ENCODE measurements at places on chromosomes 11 and 22.

DNA sequence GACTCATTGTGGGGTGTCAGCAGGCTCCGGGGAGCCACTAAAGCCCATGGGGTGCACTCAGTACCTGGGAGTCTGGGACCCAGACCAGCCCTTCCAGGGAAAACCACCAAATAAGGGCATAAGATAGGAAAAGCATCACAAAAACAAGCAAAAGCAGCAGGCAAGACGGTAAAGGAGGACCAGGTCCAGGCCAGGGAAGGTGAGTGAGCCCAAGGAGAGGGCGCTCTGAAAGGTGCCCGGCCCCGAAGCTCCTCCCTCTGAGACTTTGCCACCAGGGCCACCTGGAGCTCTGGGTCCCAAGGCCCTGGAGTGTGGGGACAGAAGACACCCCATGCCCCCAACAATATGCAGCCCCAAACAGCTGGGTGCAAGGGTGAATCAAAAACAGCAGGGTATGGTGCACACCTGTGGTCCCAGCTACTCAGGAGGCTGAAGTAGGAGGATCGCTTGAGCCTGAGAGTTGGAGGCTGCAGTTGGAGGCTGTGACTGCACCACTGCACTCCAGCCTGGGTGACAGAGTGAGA is 5.2 kb upstream of the IL17REL start:
- no peak for DNase-seq

- DNase-seq = no peak
Measured at GRCh38 chr22:49812838-49813237, 14.8 kb downstream of the BRD1 start.

GRCh38 chr22:19710769-19711106 is 3.6 kb upstream of the SEPTIN5 start:
- DNase-seq = no peak

DNA sequence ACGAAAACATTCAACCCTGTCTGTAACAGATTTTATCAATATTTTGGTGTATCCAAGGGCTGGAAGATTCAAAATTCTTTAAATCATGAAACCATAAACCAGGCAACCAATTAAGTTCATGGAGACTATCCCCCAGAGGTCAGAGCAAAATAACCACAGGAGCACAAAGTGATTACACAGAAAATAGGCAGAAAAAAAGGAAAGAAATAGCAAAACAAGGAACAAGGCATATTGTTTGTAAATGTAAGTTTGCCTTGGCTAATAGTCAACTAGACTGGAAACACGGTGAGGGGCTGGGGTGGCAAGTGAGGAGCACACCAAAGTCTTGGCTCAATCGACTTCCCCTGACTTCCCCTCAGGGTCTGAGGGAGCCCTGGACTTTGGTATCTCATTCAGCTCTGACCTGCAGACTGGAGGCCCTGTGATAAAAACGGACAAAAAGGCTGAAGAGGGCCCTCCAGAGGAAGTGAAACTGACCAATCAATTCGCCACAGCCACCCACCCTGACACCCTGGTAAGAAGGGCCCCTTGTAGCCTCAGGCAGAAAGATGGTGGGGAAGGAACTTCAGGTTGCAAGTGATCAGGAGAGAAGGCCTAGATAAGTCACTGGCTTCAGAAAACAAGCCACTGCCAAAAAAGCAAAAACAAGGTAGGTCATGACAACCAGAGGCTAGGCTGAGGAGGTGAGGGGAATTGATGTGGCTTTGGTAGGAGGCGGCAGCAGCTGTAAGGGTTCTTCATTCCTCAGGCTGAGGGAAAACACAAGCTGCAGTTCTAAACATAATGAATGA is 1.8 kb downstream of the SIK3 start:
- DNase-seq = peak; percentile 15

- no peak for DNase-seq
Measured at GRCh38 chr22:42114721-42115120, 15.9 kb downstream of the CYP2D6 start.

DNA sequence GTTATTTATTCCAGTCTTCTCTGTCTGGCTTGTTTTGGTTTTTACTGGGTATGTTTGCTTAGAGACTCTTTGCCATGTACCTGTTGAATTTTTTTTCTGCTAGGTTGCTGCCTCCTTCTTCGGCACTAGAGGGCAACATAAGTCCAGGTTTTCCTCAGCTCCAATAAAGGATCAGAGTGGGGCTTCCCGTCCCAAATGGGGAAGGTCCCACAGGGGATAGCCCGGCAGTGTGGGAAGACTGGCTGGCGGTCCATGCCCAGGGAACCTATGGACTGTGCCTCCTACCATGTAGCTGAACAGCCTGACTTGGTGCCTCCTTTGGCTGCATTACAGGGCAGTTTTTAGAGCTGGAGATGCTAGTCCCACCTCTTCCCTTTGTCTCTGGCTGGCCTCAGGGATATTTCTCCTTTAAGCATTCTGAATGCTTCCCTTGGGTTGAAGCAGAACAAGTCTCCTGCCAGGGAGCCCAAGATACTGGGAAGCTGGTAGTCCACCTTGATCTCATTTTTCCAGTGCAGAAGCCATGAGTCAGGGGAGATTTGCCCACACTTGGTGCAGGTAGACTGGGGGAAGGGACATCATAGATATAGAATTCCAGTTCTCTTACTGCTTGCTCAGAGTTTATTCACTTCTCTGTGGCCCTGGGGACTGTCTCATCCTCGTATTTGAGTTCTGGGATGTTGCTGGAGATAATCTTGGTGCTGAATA is 60.2 kb downstream of the BRD1 start:
- DNase-seq = no peak

DNA sequence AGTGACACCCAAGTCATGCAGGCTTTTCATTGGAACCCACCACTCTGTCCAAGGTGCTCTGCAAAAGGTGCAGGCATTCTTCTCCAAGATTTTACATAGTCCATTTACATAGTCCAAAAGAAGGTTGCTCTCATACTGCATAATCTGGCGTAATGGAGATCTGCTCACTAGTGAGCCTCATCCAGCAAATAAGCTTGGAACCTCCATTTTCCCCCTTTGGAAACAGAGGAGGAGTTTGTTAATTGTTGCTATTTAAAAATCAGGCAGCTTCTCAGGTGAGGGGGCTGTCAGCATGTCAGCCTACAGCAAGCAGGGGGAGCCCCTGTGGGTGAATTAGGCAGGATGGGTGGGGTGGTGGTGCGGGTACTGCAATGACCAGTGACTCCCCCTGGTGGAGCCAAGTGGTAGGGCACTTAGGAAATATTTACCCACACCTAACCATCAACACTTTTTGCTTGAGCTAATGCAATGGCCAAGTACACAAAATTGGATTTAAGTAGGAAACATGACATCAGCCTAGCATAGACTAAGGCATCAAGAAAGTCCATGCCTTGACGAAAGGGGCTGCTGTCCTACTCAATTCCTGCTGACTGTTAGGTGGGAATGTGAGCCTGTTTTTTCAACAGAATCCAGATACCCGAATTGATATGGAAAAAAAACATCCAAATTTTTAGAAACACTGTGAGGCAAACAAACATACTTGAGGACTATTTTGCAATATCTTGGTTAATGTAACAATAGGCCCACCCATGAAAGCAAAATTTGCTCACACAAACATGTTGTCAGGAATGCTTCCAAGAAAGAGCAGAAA is 64.5 kb downstream of the AMBRA1 start:
- DNase-seq = peak; percentile 58

GRCh38 chr11:13030857-13031256 is 21.7 kb downstream of the RASSF10 start:
- DNase-seq = no peak

GRCh38 chr22:19607192-19608002 is 83.2 kb upstream of the CLDN5 start:
- no peak for DNase-seq

- no peak for DNase-seq
Measured at GRCh38 chr11:112321501-112322172, 61.0 kb upstream of the PLET1 start.

DNA sequence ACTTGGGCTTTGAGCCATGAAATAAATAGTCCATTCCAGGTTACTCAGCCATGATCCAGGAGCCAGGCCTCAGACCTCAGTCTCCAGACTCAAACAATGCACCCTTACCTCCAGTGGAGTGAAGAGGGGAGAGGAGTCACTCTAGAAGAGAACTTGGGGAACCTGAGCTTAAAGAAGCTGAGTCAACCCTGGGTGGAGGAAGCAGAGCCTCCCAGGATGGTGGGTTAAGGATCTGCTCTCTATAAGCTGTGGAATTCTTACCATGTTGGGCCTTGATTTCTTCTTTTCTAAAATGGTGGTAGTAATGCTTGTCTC is 113.2 kb downstream of the NECTIN1 start:
- no peak for DNase-seq

DNA sequence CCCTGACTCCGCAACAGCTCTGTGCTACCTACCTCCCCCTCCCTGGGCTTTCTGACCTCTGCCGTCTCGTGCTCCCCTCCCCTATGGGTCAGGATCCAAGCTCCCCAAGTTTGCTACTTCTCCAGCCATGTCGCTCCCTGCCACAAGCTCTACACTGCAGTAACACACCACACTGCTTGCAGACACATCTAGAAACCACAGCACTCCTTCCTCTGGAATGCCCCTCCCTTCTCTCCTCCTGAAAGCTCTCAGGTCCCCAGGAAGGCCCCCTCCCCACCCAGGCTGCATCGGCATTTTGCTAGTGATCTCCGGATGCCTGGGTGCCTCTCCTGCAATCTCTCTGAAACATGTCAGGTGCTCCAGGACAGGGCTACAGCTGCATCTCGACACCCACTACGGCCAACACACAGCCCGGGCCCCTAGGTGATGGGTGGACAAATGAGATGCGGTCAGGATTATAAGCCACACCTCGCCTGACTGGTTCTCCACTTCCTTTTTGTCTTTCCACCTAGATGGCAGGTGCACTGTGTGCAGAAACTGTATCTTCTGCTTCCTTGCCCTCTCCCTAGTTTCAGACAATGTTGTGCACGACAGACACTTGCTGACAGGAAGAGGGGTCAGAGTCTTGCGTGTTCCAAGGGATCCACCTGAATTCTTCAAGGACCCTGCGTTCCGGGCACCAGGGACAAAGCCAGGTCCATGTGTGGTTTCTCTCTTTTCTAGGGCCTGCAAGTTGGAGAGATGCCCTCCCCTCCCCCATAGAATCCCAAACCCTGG is 22.9 kb downstream of the RPUSD4 start:
- DNase-seq = no peak

GRCh38 chr11:12606597-12606996 is 67.6 kb upstream of the TEAD1 start:
- no peak for DNase-seq

GRCh38 chr11:85154294-85154693 is 472.9 kb downstream of the DLG2 start:
- no peak for DNase-seq

GRCh38 chr11:105168457-105168856 is 28.9 kb upstream of the CARD18 start:
- no peak for DNase-seq

DNA sequence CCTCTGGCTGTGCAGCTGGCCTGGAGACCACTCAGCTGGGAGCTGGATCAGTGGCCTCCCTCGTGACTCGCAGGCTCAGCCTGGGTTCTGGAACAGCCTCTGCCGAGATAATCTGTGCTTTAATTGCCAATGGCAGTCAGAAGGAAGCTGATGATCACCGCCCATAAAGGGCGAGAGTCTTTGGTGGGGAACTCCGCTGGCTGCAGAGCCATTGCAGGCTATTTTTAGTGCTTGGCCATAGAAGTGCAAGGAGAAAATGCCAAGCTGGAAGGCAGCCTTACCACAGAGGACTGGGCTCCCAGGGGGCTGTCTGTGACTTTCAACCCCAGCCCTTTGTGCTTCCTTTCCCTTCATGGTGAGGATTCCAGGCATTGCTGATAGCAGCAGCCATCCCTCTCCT is 62.2 kb upstream of the TENM4 start:
- DNase-seq = no peak

Data from effector CD8-positive, alpha-beta T cell (primary cell).